SJCRH30 (cell line): ENCODE measurements at places on chromosomes 5 and 9. TPM values are rescaled to one million over a fixed set of nuclear protein-coding genes. Genes with fewer than 3 reads are reported as not detected.

DNA sequence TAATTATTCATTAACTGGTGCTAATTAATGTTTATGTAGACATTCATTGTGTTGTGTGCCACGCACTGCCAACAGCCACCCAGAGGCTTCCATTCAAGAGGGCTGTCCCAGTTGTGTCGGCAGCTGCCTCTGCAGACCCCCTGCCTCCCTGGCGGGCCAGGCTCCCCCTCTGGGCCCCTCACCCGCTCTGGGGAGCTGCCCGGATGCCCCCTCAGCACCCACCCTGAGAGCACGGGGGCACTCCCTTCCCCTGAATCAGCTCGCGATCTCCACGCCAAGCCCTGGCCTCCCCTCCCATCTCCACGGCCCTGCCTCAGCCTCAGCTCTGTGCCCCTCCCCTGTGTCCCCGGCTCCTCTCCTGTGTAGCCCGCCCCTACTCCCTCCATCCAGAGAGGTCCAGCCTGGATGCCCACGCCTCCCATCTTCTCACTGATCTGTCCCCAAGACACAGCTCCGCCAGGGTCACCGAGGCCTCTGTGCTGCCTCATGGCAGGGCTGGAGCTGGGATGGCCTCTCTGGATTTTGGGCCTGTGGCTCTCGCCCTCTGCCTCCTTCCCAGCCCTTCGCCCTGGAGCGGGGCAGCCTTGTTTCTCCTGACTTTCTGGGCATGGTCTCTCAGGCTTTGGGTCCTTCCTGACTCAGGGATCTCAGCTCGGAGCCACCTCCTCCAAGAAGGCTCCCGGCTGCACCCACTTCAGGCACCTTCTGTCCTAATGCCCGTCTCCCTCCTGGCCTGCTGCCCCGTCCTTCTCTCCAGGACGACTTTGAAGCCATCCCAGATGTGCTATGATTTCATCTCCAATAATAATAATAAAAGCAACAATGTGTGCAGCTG is 16.0 kb upstream of the SLC9A3 start:
- no peak for DNase-seq
- H3K4me3 ChIP-seq = no peak overlapping the region
- H3K36me3 ChIP-seq = no peaks in the 10 kb centered on the region
- H3K4me1 ChIP-seq = no peaks in the 10 kb centered on the region
- no peaks in the 10 kb centered on the region for H3K27me3 ChIP-seq

GRCh38 chr5:98938464-98938863 is 9.7 kb upstream of the CHD1 start:
- H3K4me1 ChIP-seq = no peaks in the 10 kb centered on the region
- H3K27ac ChIP-seq = no peak overlapping the region
- H3K36me3 ChIP-seq = no peaks in the 10 kb centered on the region
- no peak for DNase-seq

GRCh38 chr9:15304632-15305031 is 2.4 kb downstream of the TTC39B start:
- no peaks in the 10 kb centered on the region for H3K27me3 ChIP-seq
- H3K27ac ChIP-seq = no peak overlapping the region
- no peak overlapping the region for H3K4me3 ChIP-seq
- DNase-seq = no peak
- H3K4me1 ChIP-seq = no peaks in the 10 kb centered on the region

- no peaks in the 10 kb centered on the region for H3K27me3 ChIP-seq
- no peak overlapping the region for H3K4me3 ChIP-seq
- H3K36me3 ChIP-seq = no peaks in the 10 kb centered on the region
- no peak for DNase-seq
Observed at GRCh38 chr9:77750284-77750683, 102.2 kb upstream of the GNA14 start.

DNA sequence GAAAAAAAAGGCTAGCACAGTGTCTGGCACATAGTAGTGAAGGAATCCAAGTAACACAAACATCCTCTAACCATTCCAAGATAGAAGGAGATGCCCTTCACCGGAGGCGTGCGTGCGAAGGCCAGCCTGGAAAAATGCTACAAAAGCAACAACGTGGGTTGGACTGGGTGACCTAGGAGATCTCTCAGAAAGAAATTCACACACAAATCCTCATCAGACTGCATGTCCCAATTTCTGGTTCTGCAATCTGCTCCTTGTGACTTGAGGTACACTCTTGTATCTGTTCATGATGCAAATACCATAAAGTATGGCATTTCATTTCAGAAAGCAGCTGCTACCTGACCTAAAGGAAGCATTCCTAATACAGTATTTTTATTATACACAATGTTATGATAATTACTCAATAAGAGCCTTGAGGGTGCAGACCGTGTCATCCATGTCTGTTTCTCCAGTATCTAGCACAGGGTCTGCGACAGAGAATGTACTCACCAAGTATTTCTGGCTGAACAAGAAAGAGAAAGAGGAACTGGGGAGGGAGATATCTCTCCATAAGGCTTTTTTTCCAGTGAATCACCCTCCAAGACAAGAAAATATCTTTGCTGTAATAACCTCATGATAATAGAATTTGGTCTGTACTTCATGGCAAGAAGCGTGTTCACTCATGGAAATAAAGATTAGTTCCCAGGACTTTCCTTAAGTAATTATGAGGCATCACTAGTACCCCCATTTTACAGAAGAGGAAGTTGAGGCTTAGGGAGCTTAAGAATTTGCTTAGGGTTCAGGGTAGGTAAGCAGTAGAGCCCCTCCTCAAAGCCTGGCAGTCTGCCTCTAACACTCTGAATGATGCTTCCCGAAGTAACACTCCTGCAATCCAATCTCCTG is 138.3 kb downstream of the CDK5RAP2 start:
- no peaks in the 10 kb centered on the region for H3K27me3 ChIP-seq
- H3K27ac ChIP-seq = no peak overlapping the region
- DNase-seq = no peak
- no peaks in the 10 kb centered on the region for H3K4me1 ChIP-seq

GRCh38 chr5:180018347-180019060 is 53.1 kb downstream of the RNF130 start:
- no peak overlapping the region for H3K4me3 ChIP-seq
- no peaks in the 10 kb centered on the region; the same call in 1 of the 2 replicates for H3K36me3 ChIP-seq
- H3K27ac ChIP-seq = no peak overlapping the region
- no peaks in the 10 kb centered on the region for H3K27me3 ChIP-seq
- no peak for DNase-seq

AK8 gene
- not detected in 2 replicates for total RNA-seq

KIF24 gene
- 5.9 and 6.8 TPM in 2 replicates for total RNA-seq

BARX1 gene
- not detected in 2 replicates for total RNA-seq

PRR7 gene
- total RNA-seq = 6.4 TPM in 2 replicates
